ENCODE measurements at places on chromosomes 6 and 20.
A peak's percentile ranks its signal among the peaks of the same experiment; 100 is the strongest.

- no peak for DNase-seq
Observed at GRCh38 chr20:41140226-41141133, 3.1 kb downstream of the PLCG1 start.

DNA sequence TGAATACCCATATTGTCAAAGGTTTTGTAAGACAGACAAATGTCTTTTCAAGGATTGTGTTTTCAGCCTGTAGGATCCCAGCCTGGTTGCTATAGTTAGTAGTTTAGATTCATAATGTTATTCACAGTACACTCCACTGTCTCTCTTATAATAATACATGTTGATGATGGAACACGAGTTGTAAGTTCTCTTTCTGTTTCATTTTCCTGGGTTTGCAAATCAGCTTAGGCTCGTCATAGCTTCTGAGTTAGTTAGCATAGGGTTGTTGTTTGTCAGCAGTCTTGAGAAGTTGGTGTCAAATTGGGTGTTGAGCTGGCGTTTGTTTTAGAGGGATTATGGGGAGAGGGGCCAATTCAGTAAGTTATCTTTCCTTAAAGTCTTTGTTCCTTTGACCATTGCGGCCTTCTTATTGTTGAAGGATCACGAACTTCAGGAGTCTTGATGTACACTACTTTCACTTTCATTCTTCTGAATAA is 45.8 kb downstream of the QKI start:
- no peak for DNase-seq

- DNase-seq, result no peak
Observed at GRCh38 chr6:143419526-143419925, 31.0 kb downstream of the ADAT2 start.

GRCh38 chr6:27141529-27142015 is 105.9 kb upstream of the PRSS16 start:
- no peak for DNase-seq

- peak; percentile 76 for DNase-seq
Observed at GRCh38 chr20:33684533-33685327, 1.5 kb downstream of the E2F1 start.

- DNase-seq, result no peak
Observed at GRCh38 chr6:64128301-64129024, 492.9 kb downstream of the PHF3 start.

GRCh38 chr6:164756142-164756541 is 553.3 kb downstream of the C6orf118 start:
- no peak for DNase-seq

DNA sequence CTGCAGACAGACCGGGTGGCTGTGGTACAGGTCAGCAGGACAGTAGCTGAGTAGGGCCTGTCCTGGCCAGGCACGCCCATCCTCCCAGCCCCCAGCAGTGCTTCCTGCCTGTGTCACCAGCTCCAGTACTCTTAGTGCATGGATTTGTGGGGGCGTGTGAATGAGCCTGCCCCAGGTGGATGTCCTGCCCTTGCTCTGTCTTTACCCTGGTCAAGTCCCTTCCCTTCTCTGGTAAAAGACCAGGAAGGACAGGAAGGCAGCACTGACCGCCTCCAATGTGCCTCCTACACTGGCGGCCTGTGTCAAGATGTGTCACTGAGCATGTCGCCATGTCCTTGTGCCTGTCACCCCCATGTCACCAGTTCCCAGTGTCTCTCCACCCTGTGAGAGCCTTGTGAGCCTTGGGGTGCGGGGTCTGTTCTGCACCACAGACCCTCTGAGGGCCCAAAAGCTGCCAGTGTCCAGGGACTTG is 11.9 kb downstream of the TEAD3 start:
- peak; percentile 29 for DNase-seq

- peak; percentile 93 for DNase-seq
Observed at GRCh38 chr20:62010551-62011402, 54.9 kb downstream of the TAF4 start.

GRCh38 chr20:4602297-4602631 is 119.4 kb upstream of the PRND start:
- no peak for DNase-seq

DNA sequence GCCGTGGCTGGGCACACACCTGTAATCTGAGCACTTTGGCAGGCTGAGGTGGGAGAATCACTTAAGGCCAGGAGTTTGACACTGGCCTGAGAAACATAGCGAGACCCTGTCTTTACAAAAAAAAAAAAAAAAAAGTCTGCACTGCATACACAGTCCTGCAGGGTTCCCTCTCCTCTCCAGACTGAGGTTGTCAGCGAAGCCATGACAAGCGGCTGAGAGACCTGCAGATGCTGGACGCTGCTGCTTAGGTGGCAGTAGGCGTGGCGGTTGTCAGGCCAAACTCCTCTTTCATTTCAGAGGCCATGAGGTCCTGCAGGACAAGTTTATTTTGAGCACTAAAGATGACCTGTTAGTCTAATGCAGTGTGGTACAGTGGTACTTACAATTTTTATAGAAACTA is 86.5 kb downstream of the FAM120B start:
- DNase-seq, result no peak

GRCh38 chr20:54173653-54174456 is at the start of gene CYP24A1:
Gene CYP24A1 (minus strand): TSS chr20:54173986. CDS start chr20:54173579, 407 bp downstream.
- DNase-seq, result peak; percentile 52

DNA sequence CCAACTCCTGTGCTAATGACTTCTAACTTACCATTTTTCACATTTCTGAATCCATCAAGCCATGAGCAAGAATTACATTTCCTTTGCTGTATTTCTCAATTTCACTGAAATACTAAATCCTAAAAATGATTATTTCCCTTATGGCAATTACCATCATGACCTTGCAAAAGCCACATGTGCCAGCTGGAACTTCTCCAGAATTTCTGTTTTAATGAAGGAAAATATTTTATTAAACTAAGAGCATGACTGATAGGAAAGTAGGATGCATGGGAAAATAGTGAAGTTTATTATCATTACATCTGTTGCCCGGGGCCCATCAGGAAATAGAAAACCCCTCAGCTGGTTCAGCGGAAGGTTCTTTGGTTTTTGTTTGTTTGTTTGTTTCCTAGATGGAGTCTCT is 14.4 kb upstream of the TMEM242 start:
- no peak for DNase-seq

GRCh38 chr6:3510617-3511016 is 53.8 kb upstream of the SLC22A23 start:
- DNase-seq, result no peak

DNA sequence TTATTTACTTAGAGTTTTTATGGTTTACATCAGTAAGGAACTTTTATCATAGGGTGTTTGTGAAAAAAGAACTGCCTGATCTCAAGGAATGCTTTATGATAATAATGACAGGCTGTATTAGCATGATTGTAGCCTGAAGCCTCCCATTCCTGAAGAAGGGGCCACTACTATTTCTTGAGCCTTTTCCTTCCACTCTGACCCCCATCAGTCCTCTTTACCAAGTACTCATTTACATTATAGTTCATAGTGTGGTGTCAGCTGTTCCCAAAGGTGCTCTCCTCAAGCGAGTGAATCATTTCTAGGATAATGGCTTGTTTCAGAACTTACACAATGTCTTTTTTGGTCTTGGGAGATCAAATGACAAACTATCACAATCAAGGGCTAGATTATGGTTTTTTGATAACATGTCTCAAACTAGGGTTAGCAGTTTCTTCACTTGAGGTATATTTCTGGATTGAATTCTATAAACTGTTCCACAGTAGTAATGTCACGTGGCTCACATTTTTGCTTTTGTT is 283.6 kb downstream of the CDKAL1 start:
- DNase-seq, result no peak

GRCh38 chr6:53424300-53424699 is 75.5 kb upstream of the ELOVL5 start:
- no peak for DNase-seq

- DNase-seq, result no peak
Observed at GRCh38 chr6:146297815-146298214, 245.8 kb upstream of the RAB32 start.

DNA sequence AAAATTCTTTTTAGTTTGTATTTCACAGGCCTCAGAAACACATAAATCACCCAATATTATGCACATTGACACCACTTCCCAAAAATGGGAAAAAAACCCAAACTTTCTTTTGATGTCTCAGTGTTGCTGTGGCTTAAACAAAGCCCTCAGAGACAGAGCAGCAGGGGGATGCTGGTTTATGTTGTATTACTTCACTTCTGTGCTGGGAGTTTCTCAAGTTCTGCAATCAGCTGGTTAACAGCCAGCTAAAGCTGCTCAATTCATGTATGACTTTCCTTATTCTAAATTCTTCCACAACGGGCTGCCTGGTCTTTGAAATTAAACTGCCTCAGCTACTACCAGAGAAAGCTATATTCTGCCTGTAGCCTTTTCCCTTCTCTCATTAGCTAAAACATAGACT is 5.6 kb downstream of the FILIP1 start:
- DNase-seq, result no peak

GRCh38 chr6:48986845-48987244 is 476.2 kb downstream of the MMUT start:
- DNase-seq, result no peak

DNA sequence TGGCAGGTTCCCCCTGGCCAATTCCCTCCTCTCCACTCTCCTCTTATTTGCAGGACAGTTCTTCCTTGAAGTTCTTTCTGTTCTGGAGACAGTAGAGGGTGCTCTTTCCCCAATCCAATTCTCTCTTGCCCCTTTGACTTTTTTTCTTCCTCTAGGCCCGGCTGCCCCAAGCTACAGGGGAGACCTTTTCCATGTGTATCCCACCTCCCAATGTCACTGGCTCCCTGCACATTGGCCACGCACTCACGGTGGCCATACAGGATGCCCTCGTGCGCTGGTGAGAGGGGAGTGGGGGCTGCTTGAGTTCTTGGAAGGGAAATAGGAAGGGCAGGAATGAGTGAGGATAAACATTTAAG is 1.5 kb downstream of the VARS2 start:
- DNase-seq, result peak; percentile 74

DNA sequence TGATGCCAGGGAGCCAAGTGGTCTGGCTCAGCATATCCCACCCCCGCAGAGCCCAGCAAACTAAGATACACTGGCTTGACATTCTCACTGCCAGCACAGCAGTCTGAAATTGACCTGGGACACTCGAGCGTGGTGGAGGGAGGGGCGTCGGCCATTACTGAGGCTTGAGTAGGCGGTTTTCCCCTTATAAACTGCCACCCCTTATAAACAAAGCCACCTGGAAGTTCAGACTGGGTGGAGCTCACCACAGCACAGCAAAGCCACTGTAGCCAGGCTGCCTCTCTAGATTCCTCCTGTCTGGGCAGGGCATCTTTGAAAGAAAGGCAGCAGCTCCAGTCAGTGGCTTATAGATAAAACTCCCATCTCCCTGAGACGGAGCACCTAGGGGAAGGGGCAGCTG is 19.4 kb downstream of the TINAG start:
- no peak for DNase-seq

DNA sequence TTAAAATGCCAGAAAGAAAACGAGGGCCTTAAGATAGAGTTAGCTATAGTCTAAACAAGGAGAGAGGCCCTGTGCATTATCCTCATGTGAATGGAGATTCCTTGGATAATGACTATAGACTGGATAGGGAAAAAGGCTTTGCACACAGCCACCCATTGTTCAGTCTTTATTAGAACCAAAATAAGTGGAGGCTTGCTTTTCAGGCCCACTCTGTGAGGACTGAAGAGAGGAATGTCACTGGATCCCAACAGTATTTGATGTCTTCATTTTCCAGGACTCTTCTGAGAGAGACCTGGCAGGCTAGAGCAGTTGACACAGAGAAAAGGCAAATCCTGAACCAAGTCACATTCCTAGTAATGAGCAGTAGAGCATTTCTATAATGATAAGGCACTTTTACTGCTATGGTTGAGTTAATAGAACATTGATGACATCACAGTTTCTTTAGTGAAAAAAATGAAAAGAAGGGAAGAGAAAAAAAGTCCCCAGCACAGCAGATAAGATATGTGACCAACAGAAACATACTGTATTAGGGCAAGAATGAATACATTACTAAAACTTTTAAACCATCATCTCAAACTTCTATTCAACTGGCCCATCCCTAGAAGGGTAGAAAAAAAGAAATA is 315.1 kb downstream of the EPHA7 start:
- no peak for DNase-seq

- DNase-seq, result no peak
Observed at GRCh38 chr6:4167833-4168232, 32.5 kb upstream of the ECI2 start.

DNA sequence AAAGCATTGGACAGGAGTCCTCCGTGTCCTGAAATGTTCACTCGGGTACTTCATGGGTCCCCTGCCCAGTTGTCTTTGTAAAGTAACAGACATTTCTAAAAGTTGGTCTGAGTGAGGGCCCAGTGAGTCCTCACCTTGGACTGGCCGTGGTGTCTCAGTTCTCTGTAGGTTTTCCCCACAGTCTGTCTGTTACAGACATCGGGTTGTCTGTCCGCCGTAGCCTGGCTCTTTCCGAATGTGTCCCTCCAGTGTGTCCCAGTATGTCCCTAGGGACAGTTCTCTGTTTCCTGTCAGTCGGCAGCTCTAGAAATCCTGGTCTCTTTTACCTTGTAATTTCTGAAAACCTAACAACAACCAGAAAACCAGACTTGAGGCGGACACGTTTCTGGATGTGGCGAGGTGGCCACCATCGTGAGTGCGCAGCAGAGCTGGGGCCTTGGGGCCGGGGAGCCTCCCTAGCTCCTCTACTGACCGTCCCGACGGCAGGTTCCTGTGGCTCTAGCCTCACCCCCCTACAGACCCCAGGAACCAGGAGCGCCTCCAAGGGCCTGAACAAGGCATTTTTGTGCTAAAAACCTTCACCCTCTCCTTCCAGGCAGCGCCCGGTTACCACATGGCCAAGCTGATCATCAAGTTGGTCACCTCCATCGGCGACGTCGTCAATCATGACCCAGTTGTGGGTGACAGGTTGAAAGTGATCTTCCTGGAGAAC is 42.2 kb downstream of the PYGB start:
- no peak for DNase-seq

- no peak for DNase-seq
Observed at GRCh38 chr20:37994512-37994911, 38.7 kb downstream of the TTI1 start.

GRCh38 chr6:36612101-36612625 is 18.0 kb downstream of the SRSF3 start:
- DNase-seq, result no peak

DNA sequence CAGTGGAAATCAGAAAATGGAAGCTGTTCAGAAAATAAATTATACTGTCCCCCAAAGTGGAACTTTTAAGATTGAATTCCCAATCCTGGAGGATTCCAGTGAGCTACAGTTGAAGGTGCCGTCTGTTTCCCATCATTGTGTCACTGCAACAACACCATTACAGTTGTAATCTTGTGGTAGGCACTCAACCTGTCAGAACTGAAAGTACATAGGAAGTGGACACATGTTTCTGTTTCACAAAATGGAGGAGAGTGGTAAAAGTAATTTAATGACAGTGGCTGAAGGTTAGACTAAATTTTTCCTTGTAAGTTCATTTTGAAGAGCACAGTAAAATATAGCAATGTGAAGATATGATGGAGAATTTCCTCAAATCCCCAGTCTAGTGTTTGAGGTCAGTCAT is 70.0 kb downstream of the CD109 start:
- no peak for DNase-seq

- DNase-seq, result no peak
Observed at GRCh38 chr6:133609415-133610226, 279.3 kb upstream of the TCF21 start.

DNA sequence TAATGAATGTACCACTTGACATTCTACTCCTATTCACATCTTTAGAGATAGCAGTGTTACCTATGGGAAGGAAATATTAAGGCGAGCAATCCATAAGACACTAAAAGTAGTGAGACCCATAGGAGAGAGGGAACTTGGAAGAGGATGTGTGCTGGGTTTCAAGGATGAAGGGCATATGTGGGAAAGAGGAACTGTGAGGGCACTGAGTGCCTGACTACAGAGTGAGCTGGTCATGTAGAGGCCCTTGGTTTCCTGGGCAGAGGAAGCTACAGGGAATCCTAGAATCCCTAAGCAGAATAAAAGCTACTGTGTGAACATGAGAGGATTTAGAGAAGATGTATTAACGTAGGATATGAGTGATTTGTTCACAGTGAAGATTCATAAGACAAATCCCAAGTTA is 262.8 kb downstream of the FARS2 start:
- no peak for DNase-seq

Measured in SK-N-SH (cell line).